ENCODE measurements at places on chromosomes 11 and 22.
A peak's percentile ranks its signal among the peaks of the same experiment; 100 is the strongest.

DNA sequence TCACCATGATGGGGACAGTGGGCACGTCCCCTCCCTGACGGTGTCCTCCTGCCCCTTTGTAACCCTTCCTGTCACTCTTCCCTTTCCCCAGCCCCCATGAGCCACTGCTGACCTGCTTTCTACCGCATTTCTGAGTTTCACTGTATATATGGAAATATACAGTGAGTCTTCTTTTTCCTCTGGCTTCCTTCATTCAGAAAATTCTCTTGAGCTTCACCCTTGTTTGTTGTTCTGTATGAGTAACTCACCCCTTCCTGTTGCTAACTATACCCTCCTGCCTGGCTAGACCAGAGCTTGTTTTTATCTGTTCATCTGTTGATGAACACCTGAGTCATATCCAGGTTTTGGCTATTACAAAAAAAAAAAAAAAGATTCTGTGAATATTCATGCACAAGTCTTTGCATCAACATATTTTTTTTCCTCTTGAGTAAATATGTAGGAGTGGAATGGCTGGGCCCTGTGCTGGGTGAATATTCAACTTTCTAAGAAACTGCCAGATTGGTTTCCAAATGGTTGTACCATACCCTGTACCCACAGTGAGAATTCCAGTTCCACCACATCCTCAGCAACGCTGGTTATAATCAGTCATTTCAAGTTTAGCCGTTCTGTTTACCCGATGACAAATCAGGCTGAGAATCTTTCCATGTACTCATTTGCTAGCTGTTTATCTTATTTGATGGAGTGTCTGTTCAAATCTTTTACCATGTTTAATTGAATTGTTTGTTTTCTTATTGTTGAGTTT, 62.0 kb downstream of the IGF2 start:
- DNase-seq = peak; percentile 33

GRCh38 chr22:29306175-29306834, at the start of gene GAS2L1:
Gene GAS2L1, plus strand, starts transcription at chr22:29306650. Its CDS starts 1,456 bp downstream, at chr22:29308106.
- peak; percentile 70 for DNase-seq

DNA sequence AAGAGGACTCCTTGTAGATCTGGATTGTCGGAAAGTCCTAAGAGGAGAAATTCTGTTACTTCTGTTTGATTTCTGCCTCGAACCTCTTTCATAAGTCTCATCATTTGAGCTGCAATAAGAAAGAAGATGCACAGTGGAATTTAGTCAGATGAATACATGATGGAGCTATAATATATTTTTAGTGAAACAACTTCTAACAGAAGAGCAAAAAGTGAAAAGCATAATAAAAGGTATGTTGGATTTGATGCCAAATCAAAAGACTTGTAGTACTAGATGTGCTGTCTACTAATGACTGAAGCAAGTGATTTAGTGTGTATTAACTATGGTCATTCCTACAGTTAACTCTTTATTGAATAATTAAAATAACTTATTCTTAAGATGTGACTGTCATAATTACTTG, at the start of gene OR5AP2:
TSS of gene OR5AP2 (minus strand) at position 101 of the 400 bp plus-strand sequence. CDS start at position 101, 0 bp downstream.
- DNase-seq = no peak

DNA sequence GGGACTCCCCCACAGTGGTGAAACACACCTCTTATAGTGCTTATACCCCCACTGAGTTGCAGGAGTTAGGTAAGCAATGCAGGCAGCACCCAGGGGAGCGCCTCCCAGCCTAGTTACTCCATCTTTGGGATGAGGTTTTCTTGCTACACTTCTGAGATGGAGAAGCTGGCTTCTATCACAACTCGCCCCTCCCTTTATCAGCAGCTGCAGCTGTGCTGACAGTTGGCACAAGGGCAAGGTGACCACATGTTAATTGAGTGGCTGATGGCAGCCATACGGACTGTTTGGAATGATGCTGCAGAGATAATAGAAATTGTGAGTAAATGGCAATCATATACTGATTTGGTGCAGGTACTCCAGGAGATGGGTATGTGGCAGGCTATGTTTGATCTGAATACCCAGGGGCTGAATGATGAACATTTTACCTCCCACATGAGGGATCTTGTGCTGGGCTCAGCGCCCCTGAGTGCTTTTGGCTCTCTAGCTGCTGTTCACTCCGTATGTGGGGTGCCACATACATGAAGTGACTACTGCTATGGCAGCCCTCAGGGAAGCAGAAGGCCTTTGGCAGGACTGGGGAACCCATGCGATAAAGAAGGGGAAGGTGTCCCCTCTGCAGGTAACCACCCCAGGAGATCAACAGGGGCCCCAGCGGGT, 29.2 kb upstream of the KCNA4 start:
- DNase-seq = no peak

- DNase-seq = peak; percentile 17
Observed at GRCh38 chr11:114026355-114026754, 33.2 kb upstream of the ZBTB16 start.

- no peak for DNase-seq
Observed at GRCh38 chr22:38191055-38191454, 9.4 kb upstream of the PLA2G6 start.

GRCh38 chr22:48258064-48258701, 1495.7 kb downstream of the TBC1D22A start:
- DNase-seq = no peak

- no peak for DNase-seq
Observed at GRCh38 chr11:35250621-35251020, 111.7 kb downstream of the CD44 start.

DNA sequence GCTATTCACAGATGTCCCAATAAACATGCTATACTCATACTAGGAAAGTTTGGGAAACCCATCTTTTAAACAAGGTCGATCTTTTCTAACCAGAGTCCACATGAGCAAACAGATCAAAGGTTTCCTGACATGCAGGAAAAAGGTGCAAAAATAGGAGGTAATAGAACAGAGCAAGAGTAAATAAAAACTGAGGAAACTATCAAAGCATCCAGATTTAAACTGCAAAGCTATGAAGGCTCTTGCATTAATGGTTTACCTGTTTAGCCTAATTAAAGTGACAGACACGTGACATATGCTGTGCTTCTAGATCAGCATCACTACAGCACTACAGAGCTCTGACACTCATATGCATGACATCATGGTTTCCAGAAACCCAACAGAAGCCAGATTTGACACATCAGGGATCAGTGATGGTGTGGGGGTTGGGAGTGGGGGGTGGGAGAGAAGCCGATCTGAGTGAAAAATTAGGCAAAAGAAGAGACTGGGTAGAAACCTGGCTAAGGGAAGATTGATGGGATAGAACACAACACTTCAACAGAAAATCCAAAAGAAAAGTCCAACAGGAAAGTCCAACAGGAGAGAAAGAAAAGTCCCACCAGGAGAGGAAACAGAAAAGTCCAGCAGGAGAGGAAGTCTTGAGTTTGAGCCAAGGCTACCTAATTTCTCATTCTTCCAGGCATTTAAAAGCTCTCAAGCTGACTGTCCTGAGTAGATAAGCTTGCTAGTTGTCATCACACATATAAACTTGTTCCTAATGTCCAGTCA, 262.3 kb downstream of the SOX6 start:
- DNase-seq = no peak

- no peak for DNase-seq
Observed at GRCh38 chr22:35394011-35394312, 6.0 kb upstream of the MCM5 start.

GRCh38 chr11:72239849-72240460, 4.0 kb downstream of the PHOX2A start:
- no peak for DNase-seq

- DNase-seq = no peak
Observed at GRCh38 chr11:57643802-57644201, 5.9 kb downstream of the YPEL4 start.

DNA sequence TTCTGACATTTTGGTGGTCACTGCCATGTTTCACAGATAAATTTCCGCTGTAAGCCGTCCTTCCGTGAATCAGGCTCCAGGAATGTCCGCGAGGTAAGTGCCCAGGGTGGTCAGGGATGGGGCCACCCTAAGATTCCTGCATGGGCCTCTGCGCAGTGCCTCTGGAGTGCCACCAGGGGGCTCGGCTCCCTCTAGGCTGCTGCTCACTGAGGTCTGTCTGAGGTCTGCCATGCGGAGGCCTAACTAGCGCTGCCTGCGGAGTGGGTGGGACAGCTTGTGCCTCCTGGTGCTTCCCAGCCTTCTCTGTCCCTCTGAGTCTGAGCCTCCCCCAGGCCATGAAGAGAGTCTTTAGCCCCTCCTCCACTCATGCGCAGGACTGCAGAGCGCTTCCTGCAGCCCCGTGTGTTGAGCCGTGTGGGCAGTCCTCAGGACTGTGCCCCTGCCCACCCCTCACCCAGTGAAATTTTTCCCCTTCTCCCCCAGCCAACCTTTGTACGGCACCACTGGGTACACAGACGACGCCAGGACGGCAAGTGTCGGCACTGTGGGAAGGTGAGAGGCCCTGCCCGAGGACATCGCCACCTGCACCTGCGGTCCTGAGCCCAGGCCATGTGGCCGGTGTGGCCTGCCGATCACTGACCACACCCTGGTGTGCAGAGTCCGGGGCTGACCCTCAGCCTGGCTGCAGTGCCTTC, 11.9 kb upstream of the MDK start:
- peak; percentile 73 for DNase-seq

DNA sequence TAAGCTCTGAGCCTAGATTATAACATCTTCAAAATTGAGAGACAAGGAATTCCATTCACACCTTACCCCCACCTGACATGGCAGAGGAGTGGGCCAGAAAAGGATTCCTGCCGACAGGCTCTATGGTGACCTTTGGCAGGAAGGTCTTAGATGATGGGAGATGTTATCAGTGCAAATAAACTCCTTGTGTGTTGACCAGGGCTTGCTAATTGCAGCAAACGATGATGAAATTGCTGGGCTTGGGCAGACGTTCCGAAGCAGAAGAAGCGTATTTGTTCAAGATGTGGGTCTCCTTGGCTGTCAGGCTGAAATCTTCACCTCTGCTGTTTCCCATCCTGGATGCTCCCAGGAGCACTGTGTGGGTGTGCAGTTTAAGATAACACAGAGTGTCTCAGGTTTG, 183.7 kb upstream of the CADM1 start:
- DNase-seq = no peak

DNA sequence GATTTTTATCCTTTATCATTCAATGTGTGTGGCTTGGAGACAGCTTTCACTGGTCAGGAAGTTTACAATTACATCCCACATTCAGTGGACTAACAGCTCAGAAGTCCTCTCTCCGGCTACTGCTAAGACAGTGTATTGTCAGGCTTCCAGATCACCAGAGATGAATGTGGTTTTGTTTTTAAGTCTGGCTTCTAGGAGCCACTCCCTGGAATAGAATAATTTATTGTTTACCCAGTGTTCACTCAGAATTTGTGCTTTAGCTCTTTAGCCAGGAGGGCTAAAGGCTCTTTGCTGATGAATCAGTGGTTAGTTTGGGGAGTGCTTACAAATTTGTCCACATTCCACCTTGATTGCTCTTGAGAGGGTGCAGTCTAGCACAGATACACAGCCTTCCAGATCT, 26.5 kb downstream of the TRIM77 start:
- DNase-seq = no peak

GRCh38 chr11:14336507-14337503, 22.2 kb downstream of the RRAS2 start:
- no peak for DNase-seq

GRCh38 chr22:43828998-43829782, 17.1 kb upstream of the EFCAB6 start:
- no peak for DNase-seq

DNA sequence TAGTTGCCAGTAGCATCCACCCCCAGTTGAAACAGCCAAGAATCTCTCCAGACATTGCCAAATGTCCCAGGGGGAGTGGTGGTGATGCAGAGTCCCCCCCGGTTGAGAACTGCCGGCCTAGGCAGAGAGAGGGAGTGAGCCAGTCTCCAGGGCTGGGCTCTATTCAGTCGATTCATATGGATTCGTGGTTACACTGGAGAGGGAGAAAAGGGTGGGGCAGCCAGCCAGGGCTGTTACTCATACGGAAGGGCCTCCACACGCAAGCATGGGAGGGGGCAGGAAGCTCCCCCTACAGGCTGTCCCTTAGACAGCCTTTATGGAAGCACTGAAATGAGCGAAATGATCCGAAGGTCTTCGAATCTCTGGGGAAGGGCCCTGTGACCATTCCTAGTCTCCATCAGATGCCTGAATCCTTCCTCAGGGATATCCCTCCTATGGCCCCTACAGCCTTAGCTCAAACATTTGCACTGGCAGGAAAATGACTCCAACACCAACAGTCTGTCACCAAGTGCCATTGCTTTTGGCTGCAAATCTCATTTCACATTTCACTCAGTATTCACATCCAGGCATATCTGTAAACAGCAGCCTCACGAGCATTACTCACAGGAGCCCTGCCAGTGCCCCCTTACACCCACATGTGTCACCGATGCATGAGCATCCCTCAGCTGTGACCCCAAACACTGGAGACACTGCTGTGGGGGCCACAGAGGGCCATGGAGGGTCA, 18.4 kb upstream of the TLCD5 start:
- DNase-seq = no peak

GRCh38 chr22:38413085-38414008, 41.7 kb downstream of the KCNJ4 start:
- no peak for DNase-seq

DNA sequence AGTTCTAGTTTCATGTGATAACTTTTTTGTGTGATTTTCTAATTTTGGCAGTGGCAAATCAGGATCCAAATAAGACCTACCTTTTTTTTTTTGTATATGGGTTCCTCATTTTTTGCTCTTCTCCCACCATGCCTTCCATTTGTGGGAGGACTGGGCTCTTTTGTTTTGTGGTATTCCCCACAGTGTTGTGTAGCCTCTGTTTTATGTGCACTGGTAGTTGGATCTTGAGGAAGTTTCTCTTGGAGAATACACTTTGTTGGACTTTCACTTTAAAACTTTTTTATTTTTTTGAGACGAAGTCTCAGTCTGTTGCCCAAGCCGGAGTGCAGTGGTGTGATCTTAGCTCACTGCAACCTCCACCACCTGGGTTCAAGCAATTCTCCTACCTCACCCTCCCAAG, 39.7 kb downstream of the PPP6R3 start:
- no peak for DNase-seq

DNA sequence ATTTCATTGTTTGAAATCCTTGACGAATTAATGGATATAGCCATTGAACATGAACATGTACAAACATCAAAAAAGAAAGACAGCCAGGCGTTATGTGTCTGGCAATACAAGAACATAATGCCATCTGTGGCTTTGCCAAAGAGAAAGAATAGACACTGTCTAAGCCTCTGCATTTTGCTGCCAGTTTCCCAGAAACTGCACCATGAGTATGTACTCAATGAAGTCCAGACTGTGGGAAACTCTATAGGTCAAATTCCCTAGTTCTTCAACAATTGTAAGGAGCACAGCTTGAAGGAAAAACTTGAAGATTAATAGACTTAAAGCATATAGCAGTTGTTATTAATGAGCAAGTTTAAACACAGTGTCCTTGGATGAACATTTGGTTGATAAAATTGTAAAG, 71.3 kb downstream of the BBOX1 start:
- no peak for DNase-seq
